Osteoblast (primary cell): ENCODE measurements at places on chromosomes 2 and 18. TPM values are rescaled to one million over a fixed set of nuclear protein-coding genes. Genes with fewer than 3 reads are reported as not detected.

DNA sequence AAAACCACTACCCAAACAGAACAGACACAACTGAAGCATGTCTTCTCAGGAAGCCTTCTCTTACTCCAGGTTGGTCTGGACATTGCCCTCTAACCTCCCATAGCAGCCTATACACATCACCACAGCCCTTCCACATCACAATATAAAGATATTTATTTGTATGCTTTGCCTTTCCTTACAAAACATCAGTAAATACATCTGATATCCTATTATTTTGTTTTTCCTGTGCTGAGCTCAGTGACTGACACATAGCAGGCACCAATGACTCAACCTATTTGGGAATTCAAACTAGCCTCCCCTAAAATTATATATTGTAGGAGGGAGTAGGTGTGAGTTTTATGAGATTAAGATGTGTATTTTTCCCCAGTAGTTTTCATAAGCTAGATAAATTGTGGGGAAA is 28.8 kb downstream of the SLC40A1 start:
- H3K27ac ChIP-seq, result peak overlapping the region; percentile 19
- no peak for DNase-seq
- H3K36me3 ChIP-seq, result no peaks in the 10 kb centered on the region
- peaks cover 26% of the 10 kb centered on the region for H3K4me1 ChIP-seq
- no peak overlapping the region for H3K4me3 ChIP-seq

DNA sequence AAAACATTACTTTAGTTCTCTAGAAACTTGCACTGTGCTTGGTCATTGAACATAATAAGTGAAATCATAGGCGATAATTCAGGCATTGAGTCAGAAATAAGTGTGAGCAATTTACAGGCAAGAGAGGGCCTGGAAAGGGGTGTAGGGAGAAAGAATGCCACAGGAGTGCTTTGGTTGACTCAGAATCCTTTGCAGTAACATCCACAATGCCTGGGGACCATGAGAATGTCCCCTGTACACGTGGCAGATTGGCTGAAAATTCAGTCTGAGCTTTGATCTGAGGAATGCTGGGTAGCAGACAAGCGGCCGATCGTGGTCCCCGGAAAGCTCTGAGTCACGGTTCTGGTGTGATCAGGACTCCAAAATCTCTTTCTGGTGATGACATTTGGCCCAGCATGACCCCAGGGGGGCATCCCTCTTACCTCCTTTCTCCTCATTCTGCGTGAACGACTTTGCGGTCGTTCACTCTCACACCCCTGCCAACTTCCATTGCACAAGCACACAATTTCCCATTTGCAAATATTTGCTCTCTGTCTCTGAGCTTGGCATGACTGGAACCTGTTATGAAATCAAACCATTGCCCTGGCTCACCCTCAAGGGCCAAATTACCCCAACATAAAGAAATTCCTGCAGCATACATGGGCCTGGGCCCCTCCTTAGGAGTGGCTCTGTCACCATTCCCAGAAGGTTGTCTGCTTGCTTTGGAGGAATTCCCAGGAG is 305.0 kb upstream of the EPAS1 start:
- no peaks in the 10 kb centered on the region for H3K27me3 ChIP-seq
- peaks cover 27% of the 10 kb centered on the region for H3K4me1 ChIP-seq
- no peaks in the 10 kb centered on the region for H3K36me3 ChIP-seq
- DNase-seq, result no peak
- peak overlapping the region; percentile 79 for H3K27ac ChIP-seq

DNA sequence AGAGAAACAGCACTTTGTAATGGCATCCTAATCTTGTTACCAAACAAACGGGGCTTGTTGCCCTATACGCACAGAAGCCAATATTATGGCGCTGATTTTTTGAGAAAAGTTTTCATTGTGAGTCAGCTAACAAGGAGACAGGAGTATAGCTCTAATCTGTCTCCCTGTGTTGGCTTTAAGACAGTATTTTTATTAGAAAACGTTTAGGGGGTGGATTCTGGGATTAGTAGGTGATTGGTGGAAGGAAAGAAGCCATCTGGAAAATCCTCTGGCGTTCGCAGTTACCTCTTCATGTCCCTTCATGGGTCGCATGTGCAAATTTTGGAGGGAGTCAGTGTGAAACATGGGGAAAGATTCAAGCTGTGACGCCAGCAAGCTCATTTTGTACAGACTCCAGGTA is 698 bp upstream of the TMEM237 start:
- H3K27me3 ChIP-seq, result no peaks in the 10 kb centered on the region
- H3K4me3 ChIP-seq, result peak overlapping the region; percentile 92
- peaks cover 2% of the 10 kb centered on the region for H3K36me3 ChIP-seq
- peak overlapping the region; percentile 93 for H3K27ac ChIP-seq

DNA sequence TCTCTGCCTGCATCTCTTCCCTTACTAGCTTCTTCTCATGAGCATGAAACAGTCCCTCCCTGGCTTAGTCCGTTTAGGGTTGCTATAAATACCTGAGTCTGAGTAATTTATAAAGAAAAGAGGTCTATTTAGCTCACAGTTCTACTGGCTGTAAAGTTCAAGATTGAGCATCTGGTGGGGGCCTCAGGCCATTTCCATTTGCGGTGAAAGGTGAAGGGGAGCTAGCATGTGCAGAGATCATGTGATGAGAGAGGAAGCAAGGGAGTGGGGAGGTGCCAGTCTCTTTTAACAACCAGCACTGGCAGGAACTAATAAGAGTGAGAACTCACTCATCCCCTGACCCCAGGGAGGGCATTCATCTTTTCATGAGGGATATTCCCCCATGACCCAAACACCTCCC is 26.8 kb downstream of the RHBDD1 start:
- no peaks in the 10 kb centered on the region for H3K27me3 ChIP-seq
- no peak overlapping the region for H3K27ac ChIP-seq
- no peak overlapping the region for H3K4me3 ChIP-seq
- H3K4me1 ChIP-seq, result no peaks in the 10 kb centered on the region
- H3K36me3 ChIP-seq, result peaks cover 4% of the 10 kb centered on the region
- no peak for DNase-seq

DNA sequence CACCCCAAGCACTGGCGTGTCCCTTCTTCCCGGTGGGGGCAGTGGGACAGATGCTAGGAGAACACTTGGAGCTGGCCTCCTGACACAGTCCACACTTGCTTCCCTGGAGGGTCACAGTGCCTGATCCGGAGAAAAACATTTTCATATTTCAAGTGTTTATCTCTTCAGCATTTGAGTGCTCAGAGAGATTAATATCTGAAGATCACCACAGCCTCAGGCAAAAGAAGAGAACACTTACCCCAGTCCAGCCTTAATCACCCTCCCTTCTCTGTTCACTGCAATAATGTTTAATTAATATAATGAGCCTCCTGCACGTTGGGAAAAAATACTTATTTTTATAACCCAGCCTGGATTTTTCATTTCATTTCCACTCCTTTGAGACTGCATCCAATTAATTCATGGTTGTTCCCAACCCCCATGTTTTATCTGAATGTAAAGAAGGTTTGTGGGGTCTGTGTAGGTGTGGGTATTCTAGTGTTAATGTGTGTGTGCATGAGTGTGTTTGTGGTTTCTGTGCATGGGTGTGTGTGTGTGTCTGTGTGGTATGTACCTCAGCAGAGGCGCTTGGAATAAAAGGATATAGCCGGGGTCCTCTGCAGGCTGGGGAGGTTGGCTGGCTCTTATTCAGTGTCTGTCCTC is 72.1 kb downstream of the NRP2 start:
- no peak overlapping the region for H3K4me3 ChIP-seq
- peak overlapping the region; percentile 97 for H3K27ac ChIP-seq
- H3K27me3 ChIP-seq, result no peaks in the 10 kb centered on the region
- peaks cover 82% of the 10 kb centered on the region for H3K4me1 ChIP-seq
- peaks cover 32% of the 10 kb centered on the region for H3K36me3 ChIP-seq

DNA sequence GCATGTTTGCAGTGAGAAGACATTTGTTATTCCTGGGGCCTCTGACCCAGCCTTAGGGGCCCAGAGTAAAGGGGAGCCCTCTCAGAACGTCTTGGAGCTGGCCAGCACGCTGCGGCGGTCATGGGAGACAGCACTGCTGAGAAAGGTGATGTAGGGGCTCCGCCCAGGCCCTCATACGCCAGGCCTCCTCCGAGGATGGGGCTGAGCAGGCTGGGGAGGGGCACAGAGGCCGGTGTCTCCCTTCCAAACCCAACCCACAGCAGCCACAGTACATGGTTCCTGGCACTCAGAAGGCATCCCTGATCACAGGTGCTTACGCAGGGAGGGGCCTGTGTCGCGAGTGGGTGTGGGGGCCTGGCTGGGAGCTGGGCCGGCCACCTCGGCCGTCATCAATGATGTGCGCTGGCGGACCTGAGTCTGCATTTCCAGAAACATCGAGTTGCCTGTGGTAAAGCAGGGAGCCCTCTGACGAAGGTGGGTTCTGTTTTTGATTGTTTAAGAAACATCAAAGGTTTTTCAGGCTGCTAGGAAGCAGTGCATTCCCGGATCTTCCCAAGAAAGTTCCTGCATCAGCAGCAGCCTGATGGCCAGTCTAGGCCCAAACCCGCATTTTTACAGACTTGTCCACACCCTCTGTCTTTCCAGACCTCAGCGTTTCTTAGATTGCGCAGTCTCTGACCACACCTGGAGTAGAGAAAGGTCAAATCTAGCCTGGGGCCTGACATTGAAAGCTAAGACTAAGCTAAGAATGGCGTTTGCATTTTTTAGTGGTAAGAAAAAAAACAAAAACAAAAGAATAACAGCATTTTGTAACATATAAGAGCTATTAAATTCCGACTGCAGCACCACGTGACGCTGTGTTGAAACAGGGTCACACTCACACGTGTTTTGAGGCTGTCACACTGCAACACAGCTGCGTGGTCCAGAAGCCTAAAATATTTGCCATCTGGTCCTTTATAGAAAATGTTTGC is 51.2 kb upstream of the PXDN start:
- H3K36me3 ChIP-seq, result no peaks in the 10 kb centered on the region
- H3K4me1 ChIP-seq, result no peaks in the 10 kb centered on the region
- DNase-seq, result peak; percentile 39
- H3K4me3 ChIP-seq, result no peak overlapping the region
- peaks cover 5% of the 10 kb centered on the region for H3K27me3 ChIP-seq

DNA sequence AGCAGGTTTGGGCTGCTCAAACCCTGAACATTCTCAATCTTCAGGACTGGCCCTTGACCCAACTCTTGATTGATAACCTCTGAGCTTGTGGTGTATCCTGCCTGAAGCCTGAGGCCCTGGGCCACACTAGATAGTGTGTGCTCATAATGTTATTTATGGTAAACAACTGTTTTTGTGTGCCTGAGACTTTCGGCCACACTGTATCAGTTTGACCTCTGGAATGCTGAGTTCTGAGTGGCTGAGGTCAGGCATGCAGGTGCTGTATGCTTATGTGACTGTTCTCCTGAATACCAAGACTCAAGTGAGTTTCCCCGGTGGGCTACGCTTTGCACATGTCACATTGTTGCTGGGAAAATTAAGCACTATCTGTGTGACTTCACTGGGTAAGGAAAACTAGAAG is 82.2 kb upstream of the RMP24 start:
- H3K4me3 ChIP-seq, result no peak overlapping the region
- H3K36me3 ChIP-seq, result no peaks in the 10 kb centered on the region
- no peaks in the 10 kb centered on the region for H3K4me1 ChIP-seq
- no peak overlapping the region for H3K27ac ChIP-seq
- no peak for DNase-seq

DNA sequence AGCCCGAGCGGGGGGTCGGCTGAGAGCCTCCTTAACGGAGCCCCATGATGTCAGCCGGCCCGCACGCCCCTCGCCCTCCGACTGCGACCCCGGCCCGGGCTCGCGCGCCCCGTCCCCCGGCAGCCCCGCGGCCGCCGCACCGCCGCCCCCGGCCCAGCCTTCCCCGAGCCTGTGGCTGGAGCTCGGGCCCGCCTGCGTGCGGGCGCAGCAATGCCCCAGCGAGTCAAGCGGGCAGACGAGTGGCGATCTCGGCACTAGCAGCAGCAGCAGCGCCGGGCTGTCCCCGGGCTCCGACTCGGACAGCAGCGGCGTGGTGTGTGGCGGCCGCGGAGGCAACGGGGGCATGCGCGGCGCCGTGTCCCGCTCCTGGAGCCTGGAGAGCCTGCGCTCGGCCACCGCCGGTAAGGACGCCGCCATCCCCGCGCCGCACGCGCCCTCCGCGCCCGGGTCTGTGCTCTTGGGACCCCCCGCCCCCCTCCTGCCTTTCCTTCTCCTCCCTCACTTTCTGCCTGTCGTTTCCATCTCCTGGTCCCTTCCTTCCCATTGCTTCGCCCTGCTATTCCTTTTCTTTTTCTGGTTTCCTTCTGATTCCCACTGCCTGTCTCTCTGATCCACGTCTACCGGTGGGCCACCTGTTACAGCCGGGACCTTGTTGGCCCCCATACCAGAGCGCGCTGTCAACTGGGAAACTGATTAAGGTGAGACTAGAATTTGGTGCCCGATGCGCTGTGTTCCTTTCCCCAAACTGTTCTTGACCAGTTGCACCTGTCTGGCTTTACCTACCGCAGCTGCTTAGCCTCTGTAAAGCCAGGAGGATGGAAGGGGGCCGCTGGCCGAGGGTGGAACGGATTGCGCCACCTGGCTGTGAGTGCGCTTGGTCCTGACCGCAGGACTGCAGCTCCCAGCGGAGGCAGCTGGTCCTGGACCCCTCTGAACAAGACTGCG is 127.4 kb downstream of the ARHGEF4 start:
- no peak overlapping the region for H3K27ac ChIP-seq
- H3K36me3 ChIP-seq, result no peaks in the 10 kb centered on the region
- H3K4me3 ChIP-seq, result no peak overlapping the region
- peaks cover 28% of the 10 kb centered on the region for H3K27me3 ChIP-seq
- peak; percentile 93 for DNase-seq

DNA sequence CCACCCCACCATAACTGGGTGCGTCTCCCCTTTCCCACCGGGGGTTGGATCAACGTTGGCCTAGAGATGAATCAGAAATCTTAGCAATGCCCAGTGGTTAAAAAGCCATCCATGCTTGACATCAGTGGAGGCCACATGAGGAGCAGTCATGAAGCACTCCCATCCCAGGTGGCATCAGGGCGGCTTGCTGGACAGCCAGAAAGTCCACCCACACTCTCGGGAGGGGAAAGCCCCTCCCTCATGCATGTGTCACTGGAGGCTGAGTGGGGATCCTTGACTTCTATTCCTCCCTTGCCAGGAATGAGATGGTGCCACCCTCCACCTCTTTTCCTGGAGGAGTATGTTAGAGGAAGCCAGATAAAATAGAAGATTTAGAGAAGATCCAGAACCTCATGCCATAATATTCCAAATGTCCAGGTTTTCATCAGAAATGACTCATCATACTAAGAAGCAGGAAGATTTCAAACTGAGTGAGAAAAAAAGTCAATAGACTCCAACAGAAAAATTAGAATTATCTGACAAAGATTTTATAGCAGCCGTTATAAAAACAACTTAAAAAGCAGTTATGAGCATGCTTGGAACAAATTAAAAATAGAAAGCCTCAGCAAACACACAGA is 507.1 kb upstream of the ID2 start:
- H3K27ac ChIP-seq, result no peak overlapping the region
- H3K36me3 ChIP-seq, result no peaks in the 10 kb centered on the region
- peak; percentile 80 for DNase-seq
- H3K27me3 ChIP-seq, result no peaks in the 10 kb centered on the region
- peaks cover 37% of the 10 kb centered on the region for H3K4me1 ChIP-seq
- H3K4me3 ChIP-seq, result no peak overlapping the region

- peak; percentile 78 for DNase-seq
- H3K4me3 ChIP-seq, result peak overlapping the region; percentile 15
- no peaks in the 10 kb centered on the region for H3K36me3 ChIP-seq
Measured at GRCh38 chr2:19124135-19124534, 234.3 kb downstream of the OSR1 start.

Gene RPRM
- total RNA-seq, result 0.29 and 0.36 TPM in 2 replicates

Gene MYO5B
- 0.36 and 1.2 TPM in 2 replicates for total RNA-seq

Gene TRMT61B
- total RNA-seq, result 9.4 and 18.9 TPM in 2 replicates

Gene SPIRE1
- 61.6 and 64.4 TPM in 2 replicates for total RNA-seq

Gene MRPL44
- total RNA-seq, result 26.2 and 29.3 TPM in 2 replicates
